ENCODE measurements at places on chromosomes 16 and 17.

DNA sequence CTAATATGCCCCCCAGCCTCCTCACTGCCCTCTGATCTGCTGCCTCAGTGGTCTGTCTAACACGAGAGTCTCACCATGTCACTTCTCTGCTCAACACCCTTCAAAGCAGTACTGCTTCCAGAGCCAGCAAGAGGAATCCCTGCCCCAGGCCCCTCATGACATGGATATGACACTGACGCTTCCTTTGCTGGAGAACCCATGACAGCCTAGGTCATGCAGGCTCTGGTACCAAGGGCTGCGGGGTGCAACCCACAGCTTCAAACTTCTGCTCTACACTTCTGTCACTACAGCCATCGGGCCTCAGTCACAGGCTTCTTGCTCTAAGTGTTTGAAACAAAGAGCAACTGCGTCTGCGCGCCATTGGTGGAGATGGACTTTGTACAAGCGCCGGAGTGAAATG is 32.6 kb upstream of the DLX4 start:
- DNase-seq: no peak

- DNase-seq: no peak
These were observed 26.3 kb downstream of the ADORA2B start for GRCh38 chr17:15971098-15971678.

GRCh38 chr17:30074254-30074653 is 42.4 kb upstream of the NSRP1 start:
- DNase-seq: no peak

DNA sequence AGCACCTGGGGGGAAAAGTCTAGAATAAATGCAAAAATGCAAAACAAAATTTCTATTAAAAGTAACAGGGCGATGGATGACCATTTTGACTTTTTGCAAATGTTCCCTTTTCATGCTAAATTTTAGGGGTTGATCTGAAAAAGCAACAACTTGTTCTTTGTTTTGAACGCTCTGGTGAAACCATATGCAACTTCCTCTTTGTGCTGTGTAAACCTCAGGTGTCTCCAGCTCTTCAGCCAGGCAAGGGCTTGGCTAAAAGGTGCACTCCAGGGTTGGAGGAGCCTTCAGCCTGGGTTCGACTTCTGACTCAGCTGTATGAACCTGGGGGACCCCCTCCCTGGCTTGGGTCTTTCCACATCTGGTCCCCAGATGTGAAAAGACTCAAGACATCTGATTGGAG is 9.5 kb downstream of the IRF8 start:
- DNase-seq: no peak

- no peak for DNase-seq
These were observed 264.5 kb downstream of the WWOX start for GRCh38 chr16:78363843-78364555.

GRCh38 chr17:64385187-64386083 is 5.2 kb downstream of the PECAM1 start:
- peak; percentile 97 for DNase-seq

DNA sequence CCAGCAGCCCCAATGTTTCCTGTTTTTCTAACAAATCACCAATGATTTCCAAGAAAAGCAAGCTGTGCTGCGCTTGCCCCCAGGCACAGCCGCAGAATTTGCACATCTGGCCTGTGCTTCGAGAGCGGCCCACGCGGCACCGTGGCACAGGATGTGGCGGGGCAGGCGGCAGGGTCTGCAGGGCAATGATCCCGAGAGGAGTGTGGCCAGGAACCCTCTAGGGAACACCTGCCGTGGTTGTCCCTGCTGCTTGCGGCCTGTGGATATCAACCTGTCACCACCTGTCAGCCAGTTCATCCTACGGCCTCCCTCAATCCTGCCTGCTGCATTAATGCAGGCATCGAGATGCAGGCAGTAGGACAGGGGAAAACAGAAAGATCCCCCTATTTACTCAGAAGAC is 24.0 kb downstream of the PIK3R5 start:
- DNase-seq: no peak

DNA sequence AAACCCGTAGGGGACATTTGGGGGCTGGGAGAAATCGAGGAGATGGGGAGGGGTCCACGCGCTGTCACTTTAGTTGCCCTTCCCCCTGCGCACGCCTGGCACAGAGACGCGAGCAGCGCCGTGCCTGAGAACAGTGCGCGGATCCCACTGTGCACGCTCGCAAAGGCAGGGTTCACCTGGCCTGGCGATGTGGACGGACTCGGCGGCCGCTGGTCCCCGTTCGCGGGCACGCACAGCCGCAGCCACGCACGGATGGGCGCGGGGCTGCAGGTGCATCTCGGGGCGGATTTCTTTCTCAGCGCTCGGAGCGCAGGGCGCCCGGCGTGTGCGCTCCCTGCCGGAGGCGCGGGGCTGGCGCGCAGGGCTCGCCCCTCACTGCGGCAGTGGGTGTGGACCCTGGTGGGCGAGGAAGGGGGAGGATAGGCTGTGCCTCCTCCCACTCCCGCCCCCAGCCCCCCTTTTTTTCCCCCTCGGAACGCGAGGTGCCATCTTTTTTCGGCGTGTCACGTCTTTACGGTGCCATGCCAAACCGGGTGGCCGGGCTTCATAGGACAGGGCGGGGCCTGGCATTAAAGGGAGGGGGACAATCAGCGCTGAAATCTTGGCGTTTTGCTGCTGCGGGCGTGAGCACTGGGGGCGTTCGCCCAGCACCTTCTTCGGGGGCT is 1.1 kb downstream of the MAPT start:
- no peak for DNase-seq

DNA sequence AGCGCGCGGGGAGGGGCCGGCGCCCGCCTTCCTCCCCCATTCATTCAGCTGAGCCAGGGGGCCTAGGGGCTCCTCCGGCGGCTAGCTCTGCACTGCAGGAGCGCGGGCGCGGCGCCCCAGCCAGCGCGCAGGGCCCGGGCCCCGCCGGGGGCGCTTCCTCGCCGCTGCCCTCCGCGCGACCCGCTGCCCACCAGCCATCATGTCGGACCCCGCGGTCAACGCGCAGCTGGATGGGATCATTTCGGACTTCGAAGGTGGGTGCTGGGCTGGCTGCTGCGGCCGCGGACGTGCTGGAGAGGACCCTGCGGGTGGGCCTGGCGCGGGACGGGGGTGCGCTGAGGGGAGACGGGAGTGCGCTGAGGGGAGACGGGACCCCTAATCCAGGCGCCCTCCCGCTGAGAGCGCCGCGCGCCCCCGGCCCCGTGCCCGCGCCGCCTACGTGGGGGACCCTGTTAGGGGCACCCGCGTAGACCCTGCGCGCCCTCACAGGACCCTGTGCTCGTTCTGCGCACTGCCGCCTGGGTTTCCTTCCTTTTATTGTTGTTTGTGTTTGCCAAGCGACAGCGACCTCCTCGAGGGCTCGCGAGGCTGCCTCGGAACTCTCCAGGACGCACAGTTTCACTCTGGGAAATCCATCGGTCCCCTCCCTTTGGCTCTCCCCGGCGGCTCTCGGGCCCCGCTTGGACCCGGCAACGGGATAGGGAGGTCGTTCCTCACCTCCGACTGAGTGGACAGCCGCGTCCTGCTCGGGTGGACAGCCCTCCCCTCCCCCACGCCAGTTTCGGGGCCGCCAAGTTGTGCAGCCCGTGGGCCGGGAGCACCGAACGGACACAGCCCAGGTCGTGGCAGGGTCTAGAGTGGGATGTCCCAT is 232.8 kb downstream of the SEC14L1 start:
- DNase-seq: no peak

GRCh38 chr17:47222047-47222446 is 12.9 kb downstream of the MYL4 start:
- DNase-seq: no peak

- DNase-seq: no peak
These were observed 314.6 kb upstream of the MAF start for GRCh38 chr16:79914961-79915720.

DNA sequence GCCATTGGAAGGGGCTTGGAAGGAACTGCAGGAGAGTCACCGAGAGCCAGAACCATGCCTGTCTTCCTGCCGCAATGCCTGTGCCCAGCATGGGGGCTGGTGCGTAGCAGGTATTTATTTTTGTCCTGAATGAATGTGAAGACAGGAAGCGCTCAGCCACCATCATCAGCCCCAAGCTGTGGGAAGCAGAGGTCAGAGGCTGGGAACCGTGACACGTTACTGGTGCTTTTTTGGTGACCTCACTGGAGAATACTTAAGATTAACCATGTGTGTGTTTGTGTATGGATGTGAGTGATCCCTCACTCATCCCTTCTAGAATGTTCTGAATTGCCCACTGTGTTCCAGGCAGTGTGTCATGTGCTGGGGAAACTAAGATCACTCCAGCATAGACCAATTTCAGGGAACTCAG is 343.8 kb downstream of the SNX29 start:
- no peak for DNase-seq

DNA sequence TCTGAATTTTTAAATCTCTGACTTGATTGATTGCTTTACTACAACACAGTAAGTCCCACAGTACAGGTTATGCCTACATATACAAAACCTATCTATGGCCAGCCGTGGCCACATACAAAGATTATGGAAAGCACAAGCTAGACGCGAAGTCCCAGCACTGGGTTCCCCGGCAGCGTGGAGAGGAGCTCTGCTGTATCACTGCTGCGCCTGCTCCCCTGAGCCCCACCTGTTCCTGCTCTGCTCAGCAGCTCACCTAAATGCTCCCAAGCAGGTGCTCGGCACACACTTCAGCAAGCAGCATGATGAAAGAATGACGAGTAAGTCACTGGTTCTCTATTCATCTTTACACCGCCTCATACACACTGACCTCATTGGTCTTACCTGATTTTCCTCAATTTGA is 20.6 kb downstream of the ZDHHC7 start:
- DNase-seq: no peak

DNA sequence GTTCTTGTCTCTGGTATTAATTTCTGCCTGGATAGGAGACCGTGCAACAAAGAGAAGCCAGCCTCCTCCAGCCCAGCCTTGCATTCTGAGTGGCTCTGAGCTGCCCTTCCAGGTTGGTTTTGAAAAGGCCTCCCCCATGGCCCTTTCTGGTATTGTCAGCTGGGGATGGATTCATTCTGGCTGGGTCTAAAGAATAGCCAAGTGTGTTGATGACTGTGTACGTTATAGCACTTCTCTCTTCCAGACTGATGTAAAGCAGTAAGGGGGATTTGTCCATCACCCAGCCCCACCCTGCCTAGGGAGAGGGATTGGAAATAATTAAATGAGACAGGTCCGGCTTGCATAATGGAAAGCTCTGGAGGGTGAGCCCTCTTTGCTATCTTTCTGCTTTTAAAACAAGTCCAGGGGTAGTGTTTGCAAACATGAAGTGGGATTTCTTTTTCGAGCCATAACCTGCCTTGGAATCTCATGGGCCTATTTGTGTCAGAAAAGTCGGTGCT is 146.4 kb downstream of the MSI2 start:
- no peak for DNase-seq

DNA sequence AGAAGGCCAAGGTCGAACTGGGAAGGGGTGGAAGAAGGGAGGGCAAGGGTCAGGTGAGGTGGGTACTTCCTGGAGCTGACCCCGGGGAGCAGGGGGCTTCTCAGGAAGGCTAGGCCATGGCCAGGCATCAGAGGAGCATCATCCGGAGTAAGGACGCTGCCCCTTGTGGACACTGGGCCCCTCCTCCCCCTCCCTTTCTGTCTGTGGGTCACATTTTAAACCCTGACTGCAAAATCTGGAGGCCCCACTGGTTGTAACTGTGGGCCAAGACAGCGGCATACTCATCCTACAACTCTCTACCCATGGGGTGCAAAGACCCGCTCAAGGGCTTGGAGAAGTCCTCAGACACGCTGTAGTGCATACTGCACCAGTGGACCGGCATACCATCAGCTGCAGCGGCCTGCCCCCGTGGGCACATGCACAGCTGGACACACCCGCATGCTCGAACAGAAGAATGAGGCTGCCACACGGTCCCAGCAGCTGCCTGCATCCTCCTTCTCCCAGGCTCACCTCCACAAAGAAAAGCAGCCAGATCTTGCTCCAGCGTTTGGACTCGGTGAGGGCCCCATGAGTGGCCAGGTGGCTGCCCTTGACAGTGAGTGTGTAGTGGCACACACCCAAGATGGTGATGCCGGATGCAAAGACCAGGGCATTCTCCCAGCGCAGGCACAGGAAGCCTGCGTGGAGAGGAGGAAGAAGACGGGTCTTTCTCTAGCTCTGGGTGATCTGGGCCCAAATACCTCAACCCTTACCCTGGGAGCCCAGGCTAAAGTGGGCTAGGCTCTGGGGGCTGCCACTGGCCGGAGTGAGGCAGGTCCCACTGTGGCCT is 1.2 kb downstream of the FADS6 start:
- DNase-seq: no peak

GRCh38 chr17:44916781-44917241 is 1.5 kb upstream of the GFAP start:
- DNase-seq: peak; percentile 44

- DNase-seq: no peak
These were observed 14.5 kb upstream of the MYCBPAP start for GRCh38 chr17:50493744-50494143.

DNA sequence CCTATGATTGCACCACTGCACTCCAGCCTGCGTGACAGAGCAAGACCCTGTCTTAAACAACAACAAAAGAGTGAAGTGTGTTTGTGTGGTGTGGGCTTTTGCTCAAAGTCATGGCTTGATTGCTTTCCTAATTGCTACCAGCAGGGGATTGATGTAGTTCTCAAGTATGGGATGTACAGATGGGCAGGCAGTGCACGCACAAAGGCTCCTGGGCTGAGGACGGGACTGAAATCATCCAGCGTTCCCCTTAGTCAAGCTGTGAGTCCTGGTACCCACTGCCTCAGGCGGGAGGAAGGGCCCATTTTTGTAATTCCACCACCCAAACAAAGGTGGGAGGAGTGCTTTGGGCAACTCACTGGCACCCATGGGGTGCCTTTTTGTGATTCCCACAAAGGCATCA is 47.3 kb downstream of the GDE1 start:
- DNase-seq: no peak

DNA sequence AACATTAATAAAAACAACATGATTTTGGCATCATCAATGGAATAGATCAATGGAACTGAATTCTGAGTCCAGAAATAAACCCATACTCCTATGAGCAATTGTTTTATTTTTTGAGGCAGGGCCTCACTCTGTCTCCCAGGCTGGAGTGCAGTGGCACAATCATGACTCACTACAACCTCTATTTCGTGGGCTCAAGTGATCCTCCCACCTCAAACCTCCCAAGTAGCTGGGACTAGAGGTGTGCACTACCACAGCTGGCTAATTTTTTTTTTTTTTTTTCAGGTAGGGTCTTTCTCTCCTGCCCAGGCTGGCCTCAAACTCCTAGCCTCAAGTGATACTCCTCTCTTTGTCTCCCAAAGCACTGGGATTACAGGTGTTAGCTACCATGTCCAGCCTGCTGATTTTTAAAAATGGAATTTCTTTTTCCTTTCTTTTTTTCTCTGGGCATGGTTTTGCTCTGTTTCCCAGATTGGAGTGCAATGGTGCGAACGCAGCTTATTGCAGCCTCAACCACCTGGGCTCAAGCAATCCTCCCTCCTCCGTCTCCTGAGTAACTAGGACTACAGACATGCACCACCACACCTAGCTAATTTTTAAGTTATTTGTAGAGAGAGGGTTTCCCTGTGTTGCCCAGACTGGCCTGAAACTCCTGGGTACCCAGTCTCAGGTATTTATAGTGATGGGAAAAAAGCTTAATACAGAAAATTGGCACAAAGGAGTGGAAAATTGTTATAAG is 7.3 kb upstream of the PRDM7 start:
- DNase-seq: no peak

- peak; percentile 77 for DNase-seq
These were observed 12.7 kb downstream of the SLC5A11 start for GRCh38 chr16:24858219-24859041.

- no peak for DNase-seq
These were observed 18.8 kb downstream of the SCGB1C2 start for GRCh38 chr17:156094-156621.

All from myocyte (in vitro differentiated cells).